ENCODE measurements at places on chromosomes 6 and 20.
A peak's percentile ranks its signal among the peaks of the same experiment; 100 is the strongest.

DNA sequence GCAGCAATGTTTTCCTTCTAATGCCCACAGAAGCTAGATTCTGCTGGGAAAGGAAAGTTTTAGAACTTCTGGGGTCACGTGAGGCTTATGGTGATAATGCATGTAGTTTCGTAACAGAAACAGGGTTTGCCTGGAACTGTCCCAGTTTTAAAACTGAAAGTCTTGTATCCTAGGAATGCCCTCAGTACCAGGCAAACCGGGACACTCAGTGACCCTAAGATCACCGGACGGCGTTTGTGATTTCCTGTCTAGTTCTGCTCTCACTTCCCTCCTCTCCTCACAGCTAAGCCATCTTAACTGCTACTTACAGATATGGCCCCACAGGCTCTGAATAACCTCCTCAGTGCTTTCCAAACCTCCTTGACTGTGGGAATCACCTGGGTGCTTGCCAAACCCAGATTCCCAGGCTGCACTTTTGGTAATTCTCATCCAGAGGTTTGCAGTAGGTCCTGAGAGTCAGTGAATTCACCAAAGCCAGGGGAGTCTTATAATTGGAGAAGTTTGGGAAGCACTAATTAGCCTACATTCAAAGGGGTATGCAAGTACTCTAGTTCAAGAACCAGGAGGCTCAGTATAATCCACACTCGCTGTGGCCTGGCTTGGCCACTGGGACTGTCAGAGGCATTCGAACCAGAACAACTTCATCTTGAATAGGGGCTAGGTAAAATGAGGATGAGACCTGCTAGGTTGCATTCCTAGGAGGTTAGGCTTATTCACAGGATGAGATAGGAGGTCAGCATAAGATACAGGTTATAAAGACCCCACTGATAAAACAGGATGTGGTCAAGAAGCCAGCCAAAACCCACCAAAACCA is 231.6 kb upstream of the MYLIP start:
- no peaks in the 10 kb centered on the region for H3K4me1 ChIP-seq
- H3K36me3 ChIP-seq = no peaks in the 10 kb centered on the region
- H3K4me3 ChIP-seq = no peak overlapping the region
- peak; percentile 49 for DNase-seq

DNA sequence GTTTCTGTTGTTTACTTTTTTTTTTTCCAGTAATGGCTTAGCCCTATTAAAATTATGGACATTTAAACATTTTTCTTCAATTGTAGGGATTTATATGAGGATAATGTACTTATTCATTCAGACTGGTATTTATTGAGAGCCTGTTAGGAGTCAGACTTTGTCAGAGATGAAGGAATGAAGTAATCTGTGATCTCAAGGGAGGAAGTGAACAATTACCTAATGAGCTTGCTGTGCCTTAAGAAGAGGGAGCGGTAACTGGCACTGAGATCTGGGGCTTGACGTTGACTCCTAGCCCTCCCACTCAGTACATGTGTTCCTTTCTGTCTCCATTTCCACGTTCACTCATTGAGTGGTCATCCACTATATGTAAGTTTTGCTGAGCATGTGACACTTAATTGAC is 12.6 kb downstream of the AFDN start:
- peaks cover 3% of the 10 kb centered on the region for H3K4me1 ChIP-seq
- no peak for DNase-seq
- H3K36me3 ChIP-seq = no peaks in the 10 kb centered on the region
- H3K4me3 ChIP-seq = no peak overlapping the region
- H3K27ac ChIP-seq = no peak overlapping the region

- H3K27me3 ChIP-seq = no peaks in the 10 kb centered on the region
- H3K4me1 ChIP-seq = no peaks in the 10 kb centered on the region
- H3K27ac ChIP-seq = no peak overlapping the region
- H3K36me3 ChIP-seq = no peaks in the 10 kb centered on the region
- no peak for DNase-seq
- H3K4me3 ChIP-seq = no peak overlapping the region
Observed at GRCh38 chr6:145227593-145227992, 507.7 kb downstream of the EPM2A start.

- no peak for DNase-seq
- no peak overlapping the region for H3K27ac ChIP-seq
- no peaks in the 10 kb centered on the region for H3K27me3 ChIP-seq
- H3K4me1 ChIP-seq = peaks cover 6% of the 10 kb centered on the region
- H3K4me3 ChIP-seq = no peak overlapping the region
Observed at GRCh38 chr6:22706651-22707050, 137.3 kb downstream of the HDGFL1 start.

- no peak overlapping the region for H3K27ac ChIP-seq
- no peaks in the 10 kb centered on the region for H3K36me3 ChIP-seq
- H3K27me3 ChIP-seq = no peaks in the 10 kb centered on the region
- no peaks in the 10 kb centered on the region for H3K4me1 ChIP-seq
Observed at GRCh38 chr6:163132050-163132750, 282.3 kb upstream of the QKI start.

DNA sequence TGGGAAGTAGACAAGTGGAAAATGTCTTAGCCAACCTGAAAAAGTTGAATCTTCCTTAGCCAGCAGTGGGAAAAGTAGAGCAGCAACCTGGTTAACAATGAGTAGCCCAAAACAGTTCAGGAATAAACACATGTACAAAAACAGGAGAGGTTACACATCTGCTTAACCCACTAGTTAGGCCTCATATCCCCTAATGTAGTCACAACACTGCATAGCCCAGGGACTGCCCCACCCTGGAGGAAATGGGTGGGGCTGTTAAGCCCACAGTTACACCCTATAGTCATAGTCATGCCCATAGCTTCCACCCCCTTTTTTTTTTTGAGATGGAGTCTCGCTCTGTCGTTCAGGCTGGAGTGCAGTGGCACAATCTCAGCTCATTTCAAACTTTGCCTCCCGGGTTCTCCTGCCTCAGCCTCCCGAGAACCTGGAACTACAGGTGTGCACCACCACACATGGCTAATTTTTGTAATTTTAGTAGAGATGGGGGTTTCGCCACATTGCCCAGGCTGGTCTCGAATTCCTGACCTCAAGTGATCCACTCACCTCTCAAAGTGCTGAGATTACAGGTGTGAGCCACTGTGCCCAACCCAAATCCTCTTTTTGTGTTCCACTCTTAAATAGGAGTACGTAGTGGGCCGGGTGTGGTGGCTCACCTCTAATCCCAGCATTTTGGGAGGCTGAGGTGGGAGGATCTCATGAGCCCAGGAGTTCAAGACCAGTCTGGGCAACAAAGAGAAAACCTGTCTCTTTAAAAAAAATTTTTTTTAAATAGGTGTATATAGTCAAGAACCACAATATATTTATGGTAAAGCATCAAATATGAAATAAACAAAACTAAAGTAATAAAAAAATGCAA is 24.5 kb downstream of the ILRUN start:
- no peak overlapping the region for H3K27ac ChIP-seq
- H3K4me3 ChIP-seq = no peak overlapping the region
- no peaks in the 10 kb centered on the region for H3K36me3 ChIP-seq
- peaks cover 3% of the 10 kb centered on the region for H3K4me1 ChIP-seq
- no peaks in the 10 kb centered on the region for H3K27me3 ChIP-seq

DNA sequence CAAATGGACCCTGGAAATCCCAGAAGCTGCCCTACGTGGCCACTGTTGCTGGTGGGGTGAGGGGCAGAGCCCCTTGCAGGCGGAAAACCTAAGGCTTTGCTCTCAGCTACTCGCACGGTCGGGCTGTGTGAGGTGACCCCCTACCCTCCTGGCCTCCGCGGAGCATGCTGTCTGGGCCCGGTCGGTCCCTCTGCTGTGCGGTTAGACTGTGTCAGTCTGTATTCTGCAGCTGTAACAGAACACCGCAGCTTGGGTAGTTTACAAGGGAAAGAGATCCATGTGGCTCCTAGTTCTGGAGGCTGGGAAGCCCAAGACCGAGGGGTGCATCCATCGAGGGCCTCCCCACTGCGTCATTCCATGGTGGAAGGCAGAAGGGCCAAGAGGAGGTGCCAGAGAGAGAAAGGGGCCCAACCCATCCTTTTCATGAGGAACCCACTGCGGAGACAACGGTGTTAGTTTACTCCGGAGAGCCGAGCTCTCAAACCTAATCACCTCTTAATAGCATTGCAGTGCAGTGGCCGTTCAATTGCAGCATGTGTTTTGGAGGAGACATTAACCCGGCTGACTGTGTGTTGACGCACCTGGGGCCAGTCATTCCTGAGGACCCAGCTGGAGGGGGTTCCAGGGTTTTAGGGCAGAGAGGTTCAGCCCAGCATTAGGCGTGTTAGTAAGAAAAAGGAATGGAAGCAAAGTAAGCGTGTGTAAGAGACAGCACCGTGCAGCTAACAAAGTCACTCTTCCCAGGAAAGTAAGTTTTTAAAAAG is 18.3 kb downstream of the COL9A3 start:
- no peaks in the 10 kb centered on the region for H3K27me3 ChIP-seq
- no peak overlapping the region for H3K4me3 ChIP-seq
- no peak overlapping the region for H3K27ac ChIP-seq
- peaks cover 7% of the 10 kb centered on the region for H3K4me1 ChIP-seq
- DNase-seq = no peak
- no peaks in the 10 kb centered on the region for H3K36me3 ChIP-seq

- DNase-seq = no peak
- H3K27ac ChIP-seq = no peak overlapping the region
- H3K4me1 ChIP-seq = peaks cover 1% of the 10 kb centered on the region
- H3K27me3 ChIP-seq = no peaks in the 10 kb centered on the region
- no peak overlapping the region for H3K4me3 ChIP-seq
Observed at GRCh38 chr20:38727607-38728190, 3.4 kb downstream of the SLC32A1 start.

DNA sequence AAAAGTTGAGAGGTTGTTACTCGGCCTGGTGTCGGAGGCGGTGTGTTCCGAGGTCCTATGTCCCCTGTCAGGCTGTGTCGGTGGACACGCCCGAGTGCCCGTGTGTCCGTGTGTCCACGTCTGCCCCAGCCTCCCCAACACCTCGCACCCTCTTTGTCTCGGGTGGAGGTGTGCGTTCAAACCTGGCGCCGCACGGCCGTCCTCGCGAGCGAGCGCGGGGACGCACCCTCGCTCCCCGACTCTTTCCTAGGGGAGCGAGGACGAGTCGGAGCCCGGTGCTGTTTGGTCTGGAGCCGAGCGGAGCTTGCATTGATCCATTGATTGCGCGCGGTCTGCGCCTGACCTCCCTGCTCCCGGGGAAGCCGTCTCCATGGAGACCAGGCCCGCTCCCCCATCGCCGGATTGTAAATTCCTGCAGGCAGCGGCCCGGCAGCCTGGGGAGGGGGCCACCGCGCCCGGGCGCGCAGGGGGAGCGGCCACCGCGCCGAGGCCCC is 411 bp upstream of the SCUBE3 start:
- no peaks in the 10 kb centered on the region for H3K27me3 ChIP-seq
- no peak for DNase-seq
- H3K27ac ChIP-seq = no peak overlapping the region

DNA sequence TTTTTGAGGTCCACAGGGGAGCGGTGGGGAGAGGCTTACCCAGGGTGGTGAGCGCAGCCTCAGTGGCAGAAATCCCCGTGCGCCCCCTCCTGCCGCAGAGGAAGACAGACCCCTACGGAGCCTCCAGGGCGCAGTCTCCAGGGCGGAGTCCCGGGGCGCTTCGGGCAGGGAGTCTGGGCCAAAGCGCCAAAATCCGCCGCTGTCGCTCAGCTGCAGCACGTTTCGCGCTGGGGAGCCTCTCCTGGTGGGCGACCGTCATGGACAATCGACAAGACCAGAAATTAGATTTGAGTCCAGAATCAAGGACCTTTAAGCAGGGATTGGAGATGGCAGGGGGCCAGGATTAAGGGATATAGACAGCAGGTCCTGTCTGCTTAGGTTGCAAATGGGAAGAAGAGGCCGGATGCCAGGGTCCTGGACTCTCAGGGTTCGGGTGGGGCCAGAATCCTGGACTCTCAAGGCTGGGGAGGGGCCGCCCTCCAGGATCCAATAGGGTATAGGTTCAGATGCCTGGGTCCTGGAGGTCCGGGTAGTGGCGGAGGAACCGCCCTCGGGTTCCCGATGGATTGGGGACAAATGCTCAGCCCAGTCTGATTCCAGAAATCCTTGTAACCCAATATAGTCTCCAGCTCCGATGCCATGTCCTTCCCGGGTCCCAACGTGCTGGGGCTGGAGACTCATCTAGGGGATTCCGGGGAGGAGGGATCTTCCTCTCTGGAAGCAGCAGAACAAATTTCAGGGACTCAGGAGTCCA is 7.9 kb upstream of the HLA-E start:
- no peaks in the 10 kb centered on the region for H3K36me3 ChIP-seq
- no peak overlapping the region for H3K4me3 ChIP-seq
- H3K4me1 ChIP-seq = no peaks in the 10 kb centered on the region
- no peak overlapping the region for H3K27ac ChIP-seq
- no peak for DNase-seq

GRCh38 chr6:50270415-50270814 is 220.7 kb upstream of the DEFB112 start:
- no peaks in the 10 kb centered on the region for H3K4me1 ChIP-seq
- no peaks in the 10 kb centered on the region for H3K36me3 ChIP-seq
- H3K27ac ChIP-seq = no peak overlapping the region
- H3K4me3 ChIP-seq = no peak overlapping the region

DNA sequence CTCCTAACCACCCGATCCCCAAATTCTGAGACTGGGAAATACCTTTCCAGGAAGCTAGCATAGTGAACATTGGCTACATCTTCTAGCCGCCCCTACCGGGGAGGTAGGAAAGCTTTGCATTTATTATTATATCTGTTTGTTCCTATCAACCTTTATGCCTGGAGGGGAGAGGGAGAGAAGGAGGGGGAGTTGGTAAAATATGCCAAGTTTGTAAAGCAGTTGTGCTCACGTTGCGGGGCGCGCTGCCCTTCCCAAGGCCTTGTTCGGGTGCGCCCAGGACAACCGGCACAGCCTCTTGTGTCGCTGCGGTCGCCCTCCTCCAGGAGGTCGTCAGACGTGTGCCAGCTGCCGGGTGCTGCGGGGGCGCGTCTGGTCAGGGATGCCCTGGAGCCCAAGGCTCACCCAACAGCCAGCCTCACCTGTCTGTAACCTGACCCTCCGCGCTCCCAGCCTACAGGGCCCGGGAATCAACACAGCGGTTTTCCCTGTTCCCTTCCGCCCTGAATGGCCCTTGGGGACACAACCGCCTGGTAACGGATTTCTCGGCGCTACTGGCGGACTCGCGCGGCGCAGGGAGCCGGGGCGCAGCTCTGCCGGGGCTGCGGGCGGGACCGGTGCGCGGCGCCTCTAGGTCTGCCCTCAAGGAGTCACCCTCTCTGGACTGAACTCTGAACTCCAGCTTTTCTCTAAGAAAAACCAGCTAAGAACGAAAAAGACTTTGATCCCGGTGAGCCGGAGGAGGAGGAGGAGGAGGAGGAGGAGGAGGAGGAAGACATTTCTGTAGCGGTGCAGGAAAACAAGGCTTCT is 1.1 kb upstream of the OVOL2 start:
- no peak overlapping the region for H3K27ac ChIP-seq
- H3K4me1 ChIP-seq = peaks cover 8% of the 10 kb centered on the region
- no peaks in the 10 kb centered on the region for H3K36me3 ChIP-seq
- no peaks in the 10 kb centered on the region for H3K27me3 ChIP-seq

GRCh38 chr6:116562019-116562403 is 8.5 kb downstream of the CALHM4 start:
- H3K4me3 ChIP-seq = no peak overlapping the region
- no peak overlapping the region for H3K27ac ChIP-seq
- H3K27me3 ChIP-seq = no peaks in the 10 kb centered on the region
- no peaks in the 10 kb centered on the region for H3K4me1 ChIP-seq
- DNase-seq = no peak
- no peaks in the 10 kb centered on the region for H3K36me3 ChIP-seq

GRCh38 chr6:45946352-45946751 is 69.3 kb downstream of the CLIC5 start:
- peaks cover 3% of the 10 kb centered on the region for H3K4me1 ChIP-seq
- H3K4me3 ChIP-seq = no peak overlapping the region
- peak; percentile 45 for DNase-seq
- H3K27me3 ChIP-seq = no peaks in the 10 kb centered on the region
- no peaks in the 10 kb centered on the region for H3K36me3 ChIP-seq

Measured in ovary (tissue), 10 donors.